ENCODE measurements at places on chromosomes 6 and 20.

DNA sequence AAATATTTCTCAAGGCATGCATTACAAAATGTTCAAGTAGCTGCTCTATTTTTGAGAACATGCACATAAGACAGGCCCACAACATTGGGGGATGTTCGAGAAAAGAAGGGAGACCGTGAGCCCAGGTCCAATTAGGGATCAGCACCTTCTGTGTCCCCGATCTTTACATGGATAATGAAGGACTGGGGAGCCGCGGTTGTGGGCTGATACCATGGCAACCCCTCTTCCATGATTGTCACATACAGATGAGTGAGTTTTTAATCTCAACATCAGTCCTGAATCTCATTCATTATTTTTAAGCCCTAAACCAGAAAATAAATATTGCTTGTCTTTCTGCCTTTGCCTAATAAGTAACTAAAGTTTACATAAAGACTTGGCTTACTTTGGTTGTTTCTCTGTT is 935.7 kb downstream of the KIF16B start:
- no peak for DNase-seq

DNA sequence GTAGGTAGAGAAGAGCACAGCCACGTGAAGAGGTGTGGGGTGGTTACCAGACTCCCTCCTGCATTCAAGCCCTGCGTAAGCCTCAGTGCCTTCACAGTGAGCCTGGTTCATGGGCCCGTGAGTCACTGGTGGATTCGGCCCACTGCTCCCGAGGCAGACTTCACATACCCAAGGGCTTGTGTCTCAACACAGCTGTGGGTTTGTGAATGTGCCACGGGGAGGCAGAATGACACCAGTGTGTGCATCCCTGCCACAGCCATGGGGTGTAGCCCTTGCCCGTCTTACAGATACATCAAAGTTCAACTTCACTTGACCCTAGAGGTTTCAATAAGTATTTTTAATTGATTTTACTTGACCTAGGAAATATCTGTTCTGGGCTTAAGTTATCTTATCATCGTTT is 108.5 kb downstream of the MAP3K4 start:
- no peak for DNase-seq

GRCh38 chr6:22149096-22149495 is 147.7 kb downstream of the PRL start:
- no peak for DNase-seq

- no peak for DNase-seq
These were observed 68.7 kb downstream of the SNX9 start for GRCh38 chr6:157891544-157892362.

DNA sequence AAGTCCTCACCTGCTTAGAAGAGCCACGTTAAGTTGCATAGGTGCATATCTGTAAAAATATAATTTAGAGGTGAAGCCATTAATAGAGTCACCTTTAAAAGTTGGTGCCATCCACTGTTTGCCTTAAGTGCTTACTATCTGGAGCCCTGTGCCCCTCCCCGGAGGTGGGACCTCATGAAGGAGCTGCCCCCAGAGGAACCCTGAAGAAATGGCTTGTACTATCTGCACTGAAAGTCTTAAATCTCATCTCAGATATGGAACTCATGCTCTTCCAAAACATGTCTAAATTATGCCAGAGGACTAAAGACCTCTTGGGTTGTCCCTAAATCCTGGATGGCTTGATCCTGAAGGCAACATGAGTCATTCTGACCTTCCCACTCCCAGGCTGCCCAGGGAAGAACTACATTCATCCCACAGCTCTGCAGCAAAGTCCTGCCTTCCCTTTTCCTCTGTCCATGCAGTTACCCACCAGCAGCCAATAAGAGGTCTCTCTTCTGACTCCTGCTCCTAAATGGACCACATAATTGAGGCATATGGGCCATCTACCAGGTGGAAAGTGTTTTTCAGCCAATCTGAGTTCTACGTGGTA is 85.3 kb downstream of the ASXL1 start:
- DNase-seq = no peak
